ENCODE measurements at places on chromosomes 16 and 17.

- DNase-seq: no peak
Measured at GRCh38 chr17:35932586-35932985, 2.0 kb upstream of the RDM1 start.

GRCh38 chr17:2481760-2482159, 29.9 kb downstream of the METTL16 start:
- no peak for DNase-seq

- DNase-seq: no peak
Measured at GRCh38 chr16:31138621-31139578, 3.4 kb upstream of the PRSS8 start.

DNA sequence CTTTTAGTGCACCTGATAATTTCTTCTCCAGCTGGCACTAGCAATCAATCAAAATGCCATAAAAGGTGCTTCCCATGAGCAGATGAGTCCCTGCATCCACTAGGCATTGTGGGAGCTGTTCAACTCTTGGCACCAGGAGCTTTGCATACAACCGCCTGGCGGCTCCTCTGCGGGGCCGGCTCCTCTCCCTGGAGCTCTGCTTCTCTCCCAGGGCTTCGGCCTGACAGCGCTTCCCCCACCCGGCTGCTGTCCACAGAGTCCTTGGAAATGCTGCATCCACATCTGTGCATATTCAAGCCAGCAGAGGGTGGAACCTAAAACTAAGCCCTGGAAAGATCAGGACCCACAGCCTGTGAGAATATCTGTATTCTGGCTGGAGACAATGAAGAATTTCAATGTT, 62.9 kb downstream of the LMF1 start:
- DNase-seq: no peak

DNA sequence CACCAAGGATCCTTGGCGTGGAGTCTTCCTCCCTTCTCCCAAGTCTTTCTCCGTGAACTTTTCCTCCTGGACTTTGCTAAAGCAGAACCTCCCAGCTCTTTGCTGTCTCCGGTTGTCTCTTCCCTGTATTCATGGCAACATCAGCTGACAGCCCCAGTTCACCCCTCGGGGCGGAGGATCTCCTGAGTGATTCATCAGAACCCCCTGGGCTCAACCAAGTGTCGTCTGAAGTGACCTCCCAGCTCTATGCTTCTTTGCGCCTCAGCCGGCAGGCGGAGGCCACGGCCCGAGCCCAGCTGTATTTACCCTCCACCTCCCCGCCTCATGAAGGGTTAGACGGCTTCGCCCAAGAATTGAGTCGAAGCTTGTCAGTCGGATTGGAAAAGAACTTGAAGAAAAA, 943 bp downstream of the CNTROB start:
- peak; percentile 71 for DNase-seq

Data from GM03348 (cell line).